ENCODE measurements at places on chromosomes 2 and 18.

DNA sequence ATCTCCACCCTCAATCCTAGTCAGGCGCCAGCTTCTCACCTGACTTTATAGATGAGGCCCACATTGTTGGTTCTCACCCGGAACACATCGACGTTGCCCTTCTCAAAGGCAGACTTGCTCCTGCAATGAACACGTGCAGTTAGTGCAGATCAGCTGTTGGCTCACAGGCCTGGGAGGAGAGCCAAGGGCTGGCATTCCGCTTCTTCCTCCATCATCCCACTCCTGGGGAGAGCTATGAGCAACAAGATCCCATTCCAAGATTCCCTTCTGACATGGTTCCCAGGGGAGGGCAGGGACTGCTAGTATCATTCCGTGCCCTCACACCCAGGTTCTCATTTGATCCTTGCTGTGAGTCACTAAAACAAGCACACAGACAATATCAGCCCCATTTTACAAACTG lies 15.1 kb downstream of the LOXHD1 start:
- no peak for DNase-seq

- no peak for DNase-seq
These were observed 73.1 kb upstream of the MAP4K3 start for GRCh38 chr2:39510140-39510539.

DNA sequence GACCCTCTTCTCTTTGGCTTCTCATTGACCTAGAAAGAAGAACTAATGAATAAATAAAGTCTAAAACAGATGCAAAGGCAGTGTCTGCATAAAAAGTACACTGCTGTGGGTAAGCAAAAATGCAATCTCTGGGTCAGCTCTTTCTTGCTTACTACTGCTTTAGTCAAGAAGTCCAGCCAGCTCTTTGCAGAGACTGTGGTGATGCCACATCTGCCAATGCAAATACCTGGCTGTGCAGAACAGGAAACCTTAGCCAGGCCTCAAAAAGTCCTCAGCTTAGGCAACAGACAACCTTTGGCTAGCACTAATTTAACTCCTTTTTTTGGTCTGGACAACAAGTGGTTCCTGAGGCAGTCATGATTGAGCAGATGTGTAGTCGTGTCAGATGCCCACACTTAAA lies 73.6 kb upstream of the RND3 start:
- no peak for DNase-seq

- DNase-seq, result no peak
These were observed 23.5 kb upstream of the TMEM178A start for GRCh38 chr2:39642051-39642718.

DNA sequence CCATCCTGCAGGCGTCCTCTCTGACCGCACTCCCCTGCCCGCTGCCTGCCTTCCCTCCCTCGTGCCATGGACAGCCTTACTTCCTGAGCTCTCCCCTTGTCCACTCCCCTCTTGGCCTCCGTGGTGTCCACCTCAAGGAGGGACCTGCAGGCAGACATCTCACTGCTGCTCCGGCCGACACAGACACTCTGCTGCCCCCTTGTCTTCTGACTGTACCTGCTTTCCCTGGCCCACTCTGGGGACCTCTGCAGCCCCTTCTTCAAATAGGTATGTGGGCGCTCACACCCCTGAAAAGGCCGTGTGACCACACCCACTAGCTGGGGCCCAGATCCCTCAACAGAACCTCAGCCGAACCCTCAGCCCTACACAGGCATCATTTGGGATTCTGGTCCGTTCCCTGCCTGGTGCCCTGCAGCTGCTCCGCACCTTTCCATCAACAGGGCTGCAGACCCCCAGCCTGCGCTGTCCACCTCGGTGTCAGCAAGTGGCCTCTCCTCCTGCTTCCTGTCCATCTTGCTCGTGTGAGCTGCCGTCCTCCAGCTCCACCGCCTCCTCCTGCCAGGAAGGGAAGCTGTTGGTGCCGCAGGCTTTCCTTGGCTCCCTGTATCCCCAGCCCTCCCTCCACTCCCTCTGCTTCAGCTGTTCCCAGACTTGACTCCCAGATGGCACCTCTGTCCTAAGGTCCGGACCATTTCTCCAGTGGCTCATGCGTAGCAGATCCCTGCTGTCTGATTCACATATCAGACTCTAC lies 94.1 kb downstream of the KLHL29 start:
- DNase-seq, result no peak

GRCh38 chr18:66533693-66534092 lies 70.2 kb downstream of the CDH19 start:
- DNase-seq, result no peak

GRCh38 chr2:44799754-44800153 lies 141.7 kb upstream of the SIX3 start:
- DNase-seq, result no peak

- no peak for DNase-seq
These were observed 44.5 kb downstream of the DDX18 start for GRCh38 chr2:117858892-117859531.

- no peak for DNase-seq
These were observed 211.6 kb upstream of the MMADHC start for GRCh38 chr2:149799013-149799705.

DNA sequence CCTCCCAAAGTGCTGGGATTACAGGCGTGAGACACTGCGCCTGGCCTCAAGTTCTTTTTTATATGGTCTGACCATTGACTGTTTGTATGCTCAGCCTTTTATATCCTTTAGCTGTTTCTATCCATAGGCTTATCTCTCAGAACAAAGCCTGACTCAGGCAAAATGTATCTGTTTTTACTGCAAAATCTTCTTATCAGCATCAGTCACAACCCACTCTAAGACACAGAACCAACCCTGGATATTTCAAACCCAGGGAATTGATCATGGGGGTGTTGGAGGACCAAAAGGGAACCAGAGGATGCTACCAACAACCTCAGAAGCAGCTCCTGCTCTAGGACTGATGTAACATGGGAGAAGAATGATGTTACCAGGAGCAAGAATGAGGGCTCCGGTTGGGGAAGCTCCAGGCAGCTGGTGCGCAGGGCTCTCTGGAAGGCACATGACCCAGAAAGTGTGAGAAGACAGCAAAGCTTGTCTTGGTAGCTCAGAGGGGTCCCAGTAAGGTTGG lies 75.3 kb upstream of the NCK2 start:
- DNase-seq, result no peak

GRCh38 chr2:230927711-230928341 lies 2.8 kb upstream of the GPR55 start:
- DNase-seq, result no peak

- DNase-seq, result no peak
These were observed 346.7 kb downstream of the SS18 start for GRCh38 chr18:25743646-25744151.

DNA sequence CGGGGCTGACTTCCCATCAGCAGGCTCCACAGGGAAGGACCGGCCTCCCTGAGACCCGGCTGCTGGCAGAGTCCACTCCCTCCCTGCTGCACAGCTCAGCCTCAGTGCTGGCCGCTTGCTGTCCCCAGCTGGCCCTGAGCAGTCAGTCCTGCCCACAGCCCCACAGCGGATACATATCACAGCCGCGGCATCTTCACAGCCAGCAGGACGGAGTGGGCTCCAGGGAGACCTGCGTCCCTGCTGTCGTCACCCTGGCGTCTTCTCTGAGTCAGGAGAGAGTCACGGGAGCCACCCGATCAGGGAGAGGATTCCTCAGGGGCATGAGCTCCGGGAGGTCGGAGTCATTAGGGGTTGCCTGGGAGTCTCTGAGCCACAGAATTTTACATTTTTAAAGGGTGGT lies 13.1 kb upstream of the SNTG2 start:
- DNase-seq, result no peak

DNA sequence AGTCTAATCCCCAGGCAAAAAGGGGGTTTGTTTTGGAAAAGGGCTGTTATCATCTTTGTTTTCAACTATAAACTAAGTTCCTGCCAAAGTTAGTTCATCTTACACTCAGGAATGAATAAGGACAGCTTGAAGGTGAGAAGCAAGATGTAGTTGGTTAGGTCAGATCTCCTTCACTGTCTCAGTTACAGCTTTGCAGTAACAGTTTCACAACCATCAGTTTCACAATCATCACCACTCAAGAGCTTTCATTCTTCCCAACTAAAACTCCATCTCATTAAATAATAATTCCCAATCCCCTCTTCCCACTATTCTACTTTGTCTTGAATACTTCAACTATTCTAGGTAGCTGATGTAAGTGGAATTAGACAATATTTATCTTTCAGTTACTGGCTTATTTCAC lies 200.9 kb downstream of the NYAP2 start:
- DNase-seq, result no peak

GRCh38 chr2:120896901-120897300 lies 161.2 kb downstream of the GLI2 start:
- no peak for DNase-seq

DNA sequence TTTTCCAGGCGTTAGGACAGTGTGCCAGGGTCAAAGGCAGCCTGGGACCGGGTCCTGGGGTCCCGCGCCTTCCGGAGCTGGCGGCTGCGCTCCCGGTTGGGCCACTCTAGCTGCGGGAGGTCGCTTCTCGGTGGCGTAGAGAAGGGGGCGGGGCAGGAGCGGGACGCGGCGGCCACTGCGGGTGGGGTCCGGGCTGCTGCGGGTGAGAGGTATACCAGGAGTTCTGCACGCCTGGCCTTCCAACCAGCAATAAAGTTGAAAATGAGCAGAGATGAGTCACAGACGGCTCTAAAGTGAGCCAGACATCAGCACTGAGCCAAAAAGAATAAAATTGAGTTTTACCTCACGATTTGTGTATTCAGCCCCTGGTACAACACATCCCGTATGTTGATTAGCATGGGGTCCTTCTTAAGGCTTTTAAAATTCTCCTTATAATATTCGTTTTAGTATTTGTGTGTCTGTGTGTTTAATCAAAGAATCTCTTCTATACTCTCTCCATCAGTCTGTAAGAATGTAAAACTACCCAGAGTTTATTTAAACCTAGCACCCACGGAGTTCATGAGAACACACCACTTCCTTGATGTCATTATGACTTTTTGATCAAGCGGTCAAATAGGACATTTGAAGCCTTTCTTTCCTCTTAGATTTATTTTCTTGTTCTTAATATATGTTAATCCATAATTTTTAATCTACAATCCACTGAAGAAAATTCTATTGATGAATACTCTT lies at the start of gene C1GALT1C1L:
C1GALT1C1L (minus strand) TSS at position 108 of the 729 bp plus-strand sequence; CDS start at position 1, 107 bp downstream.
- no peak for DNase-seq

DNA sequence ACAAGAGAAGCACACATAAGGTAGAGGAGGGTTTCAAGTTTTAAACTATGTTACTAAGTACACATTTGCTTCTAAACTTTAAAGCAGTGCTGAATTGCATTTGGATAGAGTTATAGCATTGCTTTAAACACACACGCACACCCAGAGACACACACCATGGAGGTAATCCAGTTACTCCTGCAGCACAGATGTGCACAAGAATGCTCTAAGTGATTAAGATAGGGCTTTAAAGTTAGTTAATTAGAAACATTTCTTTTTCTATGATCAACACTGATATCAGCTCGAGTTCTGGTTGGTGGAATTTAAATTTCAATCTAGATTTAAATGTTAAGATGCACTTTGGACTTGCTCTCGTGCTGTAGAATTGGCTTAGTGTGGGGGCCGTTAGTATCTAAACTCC lies 492.3 kb downstream of the ZEB2 start:
- DNase-seq, result no peak

DNA sequence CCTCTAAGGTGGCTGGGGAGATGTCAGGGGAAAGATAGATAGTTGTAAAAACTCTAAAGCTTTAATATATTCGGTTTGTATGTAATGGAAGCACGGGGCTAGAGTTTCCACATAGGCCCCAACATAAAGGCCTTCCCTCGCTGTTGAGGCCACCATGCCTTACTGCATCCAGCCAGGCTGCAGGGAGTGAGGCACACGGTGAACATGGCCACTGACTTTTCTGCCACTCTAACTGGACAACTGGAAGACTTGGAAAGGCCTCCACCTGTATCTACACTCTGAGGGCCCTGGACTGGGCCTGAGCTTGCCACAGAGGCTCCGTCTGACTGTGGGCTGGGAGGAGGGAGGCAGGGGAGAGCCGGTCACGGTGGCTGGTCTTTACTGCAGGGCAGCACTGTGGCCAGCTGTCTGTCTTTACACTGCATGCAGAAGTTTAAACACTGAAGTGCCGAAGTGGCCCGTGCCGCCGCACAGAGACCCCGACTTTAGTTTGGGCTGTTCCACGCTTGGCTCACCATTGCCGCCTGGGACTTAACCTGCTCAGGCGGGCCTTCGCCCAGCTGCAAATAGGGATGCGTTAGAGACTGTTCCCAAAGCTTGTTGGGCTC lies 66.7 kb downstream of the EMILIN2 start:
- DNase-seq, result no peak

GRCh38 chr2:240795916-240796510 lies 24.0 kb downstream of the KIF1A start:
- no peak for DNase-seq

GRCh38 chr2:21095714-21096113 lies 28.1 kb upstream of the TDRD15 start:
- no peak for DNase-seq

DNA sequence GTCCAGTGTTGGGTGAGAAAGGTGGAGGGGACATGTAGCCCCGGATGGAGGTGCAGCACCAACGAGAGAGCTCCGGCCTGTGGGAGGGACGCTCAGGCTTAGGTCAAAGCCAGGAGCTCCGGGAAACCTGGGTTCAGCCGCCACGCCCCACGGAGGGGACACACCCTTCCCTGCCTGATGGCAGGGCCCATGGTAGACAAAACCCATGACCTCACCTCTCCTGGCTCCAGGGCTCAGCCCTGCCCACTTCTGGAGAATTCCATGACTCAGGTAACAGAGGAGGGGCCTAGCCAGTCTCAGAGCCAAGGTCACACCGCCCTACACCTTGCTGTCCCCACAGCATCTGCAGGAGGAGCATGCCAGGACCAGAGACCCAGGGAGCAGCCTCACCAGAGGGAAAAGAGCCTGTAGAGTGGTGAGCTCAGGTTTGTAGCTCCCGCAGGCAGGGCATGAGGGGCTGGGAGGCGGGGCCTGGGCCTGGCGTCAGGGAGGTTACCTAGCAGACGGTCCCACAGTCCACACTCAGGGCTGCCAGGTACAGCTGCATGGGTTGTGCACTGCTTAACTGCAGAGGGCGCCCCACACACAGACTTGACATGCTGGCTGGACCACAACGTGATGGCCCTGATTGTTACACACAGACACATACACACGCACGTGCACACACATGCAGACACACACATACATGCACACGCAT lies 70.8 kb upstream of the SMAD7 start:
- DNase-seq, result no peak

GRCh38 chr2:143582046-143582747 lies 453.0 kb downstream of the ARHGAP15 start:
- no peak for DNase-seq

Data from T-helper 9 cell (primary cell).